ENCODE measurements at places on chromosomes 2 and 18. TPM values are rescaled to one million over a fixed set of nuclear protein-coding genes. Genes with fewer than 3 reads are reported as not detected.

KCNF1 gene
- not detected for total RNA-seq

L3MBTL4 gene
- not detected for total RNA-seq

FBXO41 gene
- 1.7 TPM for total RNA-seq

SANBR gene
- 3.7 TPM for total RNA-seq

KLHL41 gene
- total RNA-seq, result 1.00 TPM

PLB1 gene
- not detected for total RNA-seq
